Activated naive CD4-positive, alpha-beta T cell treated with anti-CD3 and anti-CD28 coated beads, Interleukin-2, amount 50 U/mL, for 16 hours (primary cell): ENCODE measurements at places on chromosomes 3 and 15.

DNA sequence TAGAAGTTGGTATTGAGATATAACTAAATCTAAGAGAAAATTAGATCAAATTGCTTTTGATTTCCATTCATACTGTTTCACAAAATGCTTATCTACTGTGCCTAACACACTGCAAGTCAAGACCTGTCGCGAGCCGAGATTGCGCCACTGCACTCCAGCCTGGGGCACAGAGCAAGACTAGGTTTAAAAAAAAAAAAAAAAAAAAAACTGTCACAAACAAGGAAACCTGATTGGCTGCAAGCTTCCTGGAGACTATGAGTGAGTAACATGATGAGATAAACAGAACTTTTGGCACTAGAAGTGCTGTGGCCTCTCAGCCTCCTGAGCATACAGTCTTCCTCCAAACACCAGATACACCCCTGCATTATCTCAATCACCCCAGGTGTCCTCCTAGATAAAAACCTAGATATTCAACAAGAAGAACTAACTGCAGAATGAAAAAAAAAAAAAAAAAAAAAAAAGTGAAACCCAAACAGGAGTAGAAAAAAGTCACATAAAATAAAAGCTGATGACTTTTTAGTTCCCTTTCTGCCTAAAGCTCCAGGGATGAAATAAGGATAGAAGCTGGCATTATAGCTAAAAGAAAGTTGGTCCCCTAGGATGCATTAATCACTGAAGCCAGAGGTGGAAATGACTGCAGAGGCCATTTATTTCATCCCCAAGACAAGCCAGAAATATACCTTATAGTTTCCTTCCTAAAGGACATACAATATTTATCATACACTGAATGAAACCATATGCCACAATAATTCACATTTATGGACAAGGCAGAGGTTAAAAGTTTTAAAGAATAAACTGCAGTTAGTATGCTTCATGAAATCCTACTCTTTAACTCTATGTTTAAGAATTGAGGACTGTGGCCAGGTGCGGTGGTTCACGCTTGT lies 82.4 kb downstream of the P3H2 start:
- DNase-seq: no peak

DNA sequence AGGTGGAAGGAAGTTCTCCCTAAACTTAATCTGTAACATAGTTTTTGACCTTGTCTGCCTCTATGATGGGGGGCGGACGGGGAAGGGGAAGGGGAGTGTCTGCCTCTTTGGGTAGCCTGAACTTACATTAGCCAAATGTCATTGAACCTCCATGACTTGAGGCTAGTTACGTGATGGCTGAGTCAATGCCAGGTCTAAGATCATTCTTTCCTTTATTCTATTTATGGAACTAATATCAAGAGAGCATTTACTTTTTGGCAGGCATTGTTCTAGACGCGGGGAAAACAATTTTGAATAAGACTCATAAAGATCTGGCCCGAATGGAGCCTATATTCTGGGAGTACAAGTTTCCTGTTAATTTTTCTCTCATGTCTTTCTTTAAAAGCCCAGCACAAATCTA lies 340.7 kb upstream of the C2CD4B start:
- no peak for DNase-seq

DNA sequence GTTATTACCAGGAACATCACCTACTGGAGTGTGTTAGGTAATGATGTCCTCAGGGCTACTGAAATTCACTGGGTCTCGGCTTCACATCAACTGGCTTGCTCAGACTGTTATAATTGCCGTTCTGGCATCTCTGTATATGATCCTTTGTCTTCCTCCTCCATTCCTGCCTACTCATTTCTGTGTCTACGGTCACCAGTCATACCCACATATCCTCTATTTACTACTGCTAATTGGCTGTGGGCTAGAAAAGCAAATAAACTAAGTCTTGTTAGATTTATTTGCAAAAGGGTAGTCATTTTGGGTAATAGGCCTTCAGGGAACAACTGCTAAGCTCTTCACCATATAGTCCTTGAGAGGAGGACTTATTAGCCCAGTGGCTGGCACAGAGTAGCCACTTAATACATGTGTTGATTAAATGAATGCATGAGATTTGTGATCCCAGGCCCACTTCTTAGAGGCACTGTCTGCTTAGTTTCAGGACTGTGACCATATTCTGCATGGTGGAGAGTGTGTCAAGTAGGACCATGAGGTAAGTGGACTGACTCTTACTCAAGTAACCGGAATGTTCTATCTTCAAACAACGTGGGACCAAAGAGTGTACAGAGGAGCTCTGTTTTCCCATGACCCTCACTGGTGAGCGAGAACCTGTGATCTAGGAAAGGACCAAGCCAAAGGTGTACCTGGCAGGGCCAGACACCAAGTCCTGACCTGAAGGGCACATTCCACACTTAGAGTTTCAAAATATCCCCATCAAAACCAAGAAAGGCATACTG lies 13.2 kb downstream of the ZDHHC3 start:
- DNase-seq: no peak

DNA sequence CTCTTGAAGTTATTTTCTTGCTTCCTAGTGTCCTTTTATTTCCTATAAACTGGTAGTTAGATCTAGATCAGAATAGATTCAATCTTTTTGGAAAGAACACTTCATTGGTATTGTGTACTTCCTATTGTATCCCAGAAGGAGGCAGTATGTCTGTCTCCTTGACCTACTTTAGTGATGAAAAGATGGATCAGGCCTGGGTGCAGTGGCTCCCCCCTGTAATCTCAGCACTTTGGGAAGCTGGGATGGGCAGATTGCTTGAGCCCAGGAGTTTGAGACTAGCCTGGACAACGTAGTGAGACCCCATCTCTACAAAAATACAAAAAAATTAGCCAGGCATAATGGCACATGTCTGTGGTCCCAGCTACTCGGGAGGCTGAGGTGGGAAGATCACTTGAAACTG lies 12.0 kb downstream of the BSN start:
- DNase-seq: no peak

DNA sequence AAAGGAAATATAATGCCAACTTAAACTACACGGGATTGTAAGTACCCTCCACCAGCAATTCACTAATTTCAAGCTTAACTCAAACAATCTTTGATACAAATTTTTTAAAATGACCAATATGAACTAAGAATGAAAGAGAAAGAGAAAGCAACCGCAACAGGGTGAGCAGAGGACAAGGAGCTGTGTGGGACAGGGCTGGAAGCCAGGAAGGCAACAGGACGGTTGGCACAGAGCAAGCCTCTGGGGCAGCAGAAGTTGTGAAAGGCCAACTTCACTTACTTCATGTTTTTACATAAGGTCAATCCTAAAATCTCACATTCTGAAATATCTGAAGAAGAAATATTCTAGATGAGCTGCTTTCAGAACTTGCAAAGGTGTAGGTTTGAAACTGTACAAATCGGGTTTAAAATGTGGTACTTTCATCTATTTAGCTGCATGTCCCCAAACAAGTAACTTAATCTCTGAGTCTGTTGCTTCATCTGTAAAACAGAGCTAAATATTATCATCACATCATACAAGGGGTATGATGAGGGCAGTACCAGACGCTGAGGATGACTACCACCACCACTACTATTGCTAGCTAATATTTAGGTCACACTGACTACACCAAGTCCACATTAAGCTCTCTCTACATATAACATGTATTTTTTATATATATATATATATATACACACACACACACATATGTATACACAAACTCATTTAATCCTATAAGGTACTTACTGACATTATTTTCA lies 101.7 kb downstream of the IGSF11 start:
- no peak for DNase-seq

DNA sequence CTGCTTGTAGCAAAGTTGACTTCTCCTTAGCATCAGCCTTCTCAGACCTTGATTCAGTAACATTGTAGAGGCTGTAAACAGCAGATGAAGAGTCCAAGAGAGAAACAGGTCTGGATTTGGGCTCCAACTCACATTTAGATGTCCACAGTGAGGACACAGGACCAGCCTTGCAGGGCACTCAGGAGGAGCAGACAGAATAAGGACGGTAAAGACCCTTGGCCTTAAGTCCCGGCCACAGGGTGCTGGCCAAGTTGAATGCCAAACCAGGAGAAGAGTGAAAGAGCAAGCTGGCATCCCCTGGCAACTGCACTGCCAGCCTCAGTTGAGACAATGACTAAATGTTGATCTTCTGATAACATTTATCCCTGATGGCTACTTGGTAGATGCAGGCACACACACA lies 136.3 kb downstream of the LRRK1 start:
- DNase-seq: no peak

GRCh38 chr3:18008706-18009368 lies 266.4 kb upstream of the TBC1D5 start:
- no peak for DNase-seq
